Cerebellar cortex (tissue), 1 donor: ENCODE measurements at places on chromosomes 7 and 10.

- no peak for DNase-seq
Measured at GRCh38 chr7:92432299-92432946, 14.9 kb upstream of the GATAD1 start.

- no peak for DNase-seq
Measured at GRCh38 chr7:9280088-9280487, 846.7 kb downstream of the NXPH1 start.

GRCh38 chr10:78207776-78208175, 174.1 kb downstream of the RPS24 start:
- no peak for DNase-seq

DNA sequence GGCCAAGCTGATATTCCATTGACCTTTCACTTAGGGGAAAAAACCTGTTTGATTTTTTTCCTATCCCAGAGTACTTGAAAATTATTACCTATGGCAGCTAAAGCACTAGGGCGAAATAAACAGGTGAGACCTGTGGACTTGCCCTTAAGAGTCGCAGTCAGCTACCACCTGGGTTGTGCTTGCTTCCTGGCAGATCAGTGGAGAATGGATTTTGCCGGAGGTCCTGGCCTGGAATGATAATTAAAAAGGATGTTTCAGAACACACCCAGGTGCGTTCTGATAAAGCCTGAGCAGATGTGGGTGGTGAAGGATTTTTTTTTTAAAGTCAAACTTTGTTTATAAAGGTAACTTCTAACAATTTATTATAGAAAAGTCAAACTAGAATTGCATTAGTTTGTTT, 59.1 kb downstream of the AUTS2 start:
- no peak for DNase-seq

GRCh38 chr10:124693801-124694416, 50.3 kb downstream of the FAM53B start:
- DNase-seq, result peak; percentile 73
